ENCODE measurements at places on chromosomes 4 and X. TPM values are rescaled to one million over a fixed set of nuclear protein-coding genes. Genes with fewer than 3 reads are reported as not detected.

- peak; percentile 90 for DNase-seq
Measured at GRCh38 chr4:40149960-40150385, 46.9 kb upstream of the RHOH start.

DNA sequence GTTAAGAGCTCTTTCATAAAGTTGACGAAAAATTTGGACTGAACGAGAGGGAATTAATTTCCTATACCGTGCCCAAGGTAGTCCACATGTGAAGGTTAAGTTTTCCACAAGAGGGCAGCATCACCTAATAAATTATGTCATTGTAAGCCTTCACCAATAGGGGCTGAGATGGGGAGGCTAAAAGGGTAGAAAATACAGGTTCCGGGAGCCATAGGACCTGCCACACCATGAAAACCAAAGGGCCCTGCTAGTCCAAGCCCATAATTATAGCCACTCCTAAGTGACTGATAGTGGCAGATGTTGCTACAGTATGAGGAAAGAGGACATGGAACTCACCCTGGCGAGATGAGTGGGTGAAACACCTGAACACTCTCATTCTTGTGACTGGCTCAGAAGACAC lies 122.2 kb downstream of the SHROOM4 start:
- no peak for DNase-seq

- DNase-seq, result no peak
Measured at GRCh38 chr4:156169011-156169410, 215.3 kb upstream of the CTSO start.

DNA sequence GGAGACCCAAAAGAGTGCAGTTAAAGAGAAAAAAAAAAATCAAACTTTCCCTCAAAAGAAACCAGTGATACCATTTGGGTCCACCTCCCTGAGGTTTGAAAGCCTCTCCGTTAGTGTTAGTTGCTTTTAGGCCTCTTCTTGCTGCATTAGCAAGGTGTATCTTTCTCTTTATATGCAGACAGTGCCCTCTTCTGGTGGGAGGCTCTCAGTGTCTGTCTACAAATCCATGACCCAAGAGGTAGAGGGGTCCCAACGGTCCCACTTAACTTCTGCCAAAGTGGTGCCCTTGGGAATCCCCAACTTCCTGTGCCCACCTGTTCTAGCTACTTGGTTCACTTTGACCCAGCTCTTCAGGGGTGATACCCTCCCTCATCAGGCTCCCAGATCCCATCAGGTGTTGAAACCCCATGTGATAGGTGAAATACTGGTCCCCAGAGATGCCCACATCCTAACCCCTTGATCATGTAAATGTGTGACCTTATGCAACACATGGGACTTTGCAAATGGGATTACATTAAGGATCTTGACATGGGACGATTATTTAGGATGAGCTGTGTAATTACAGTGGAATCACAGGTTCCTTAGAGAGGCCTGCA lies 63.7 kb upstream of the CD99 start:
- DNase-seq, result peak; percentile 67

GRCh38 chr4:44660396-44660795 lies 9.0 kb upstream of the YIPF7 start:
- no peak for DNase-seq

DNA sequence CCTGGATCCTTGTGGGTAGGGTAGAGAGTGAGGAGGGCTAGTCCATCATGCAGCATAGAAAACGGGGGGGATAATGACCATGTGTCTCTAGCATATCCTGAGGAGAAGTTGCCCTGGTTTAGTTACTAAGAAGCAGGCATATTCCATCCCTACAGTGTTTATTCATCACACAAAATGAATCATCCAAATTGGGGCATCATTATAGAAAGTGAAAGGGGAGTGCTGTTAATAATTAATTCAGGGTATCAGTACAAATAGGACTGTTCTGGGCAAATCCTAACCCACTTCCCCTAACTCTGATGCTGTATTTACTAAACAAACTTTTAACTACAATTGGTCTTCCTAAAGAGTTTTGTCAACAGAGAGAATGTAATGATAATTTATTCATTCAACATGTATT lies 281.1 kb upstream of the ARX start:
- no peak for DNase-seq

GRCh38 chrX:34631479-34632220 lies 25.4 kb downstream of the TMEM47 start:
- DNase-seq, result no peak

DNA sequence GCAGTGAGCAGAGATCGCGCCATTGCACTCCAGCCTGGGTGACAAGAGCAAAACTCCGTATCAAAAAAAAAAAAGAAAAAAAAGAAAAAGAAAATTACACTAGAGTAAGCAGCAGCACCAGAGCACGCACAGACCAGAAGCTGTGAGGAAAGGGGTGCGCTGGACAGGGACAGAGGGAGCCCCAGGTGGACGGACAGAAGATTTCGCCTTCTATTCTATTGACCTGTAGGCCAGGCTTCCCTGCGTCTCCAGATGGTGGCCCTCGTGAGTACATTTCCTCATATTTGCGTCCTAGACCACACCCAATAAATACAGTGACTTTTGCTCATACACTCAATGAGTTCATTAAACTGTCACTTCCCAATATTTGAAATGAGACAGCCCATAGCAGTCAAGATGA lies 19.1 kb downstream of the MTNR1A start:
- DNase-seq, result no peak

DNA sequence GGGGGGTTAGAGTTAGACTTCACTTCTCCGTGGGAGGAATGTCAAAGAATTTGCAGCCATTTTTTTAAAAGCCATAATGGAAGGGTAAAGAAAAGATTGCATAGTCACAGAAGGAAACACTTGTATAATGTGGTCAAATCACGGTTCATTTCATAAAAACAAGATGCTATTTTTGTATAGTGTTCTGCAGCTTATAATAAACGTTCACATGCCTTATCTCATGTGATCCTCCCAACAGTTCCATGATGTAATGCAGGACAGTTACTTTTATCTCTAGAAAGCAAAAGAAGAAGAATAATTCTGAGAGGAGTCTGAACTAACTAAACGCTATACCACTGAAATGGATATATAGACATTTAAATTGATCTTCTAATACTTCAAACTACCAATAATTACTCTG lies 71.3 kb upstream of the CAMK2D start:
- no peak for DNase-seq

GRCh38 chrX:118346258-118347094 lies 570 bp downstream of the WDR44 start:
- peak; percentile 62 for DNase-seq

DNA sequence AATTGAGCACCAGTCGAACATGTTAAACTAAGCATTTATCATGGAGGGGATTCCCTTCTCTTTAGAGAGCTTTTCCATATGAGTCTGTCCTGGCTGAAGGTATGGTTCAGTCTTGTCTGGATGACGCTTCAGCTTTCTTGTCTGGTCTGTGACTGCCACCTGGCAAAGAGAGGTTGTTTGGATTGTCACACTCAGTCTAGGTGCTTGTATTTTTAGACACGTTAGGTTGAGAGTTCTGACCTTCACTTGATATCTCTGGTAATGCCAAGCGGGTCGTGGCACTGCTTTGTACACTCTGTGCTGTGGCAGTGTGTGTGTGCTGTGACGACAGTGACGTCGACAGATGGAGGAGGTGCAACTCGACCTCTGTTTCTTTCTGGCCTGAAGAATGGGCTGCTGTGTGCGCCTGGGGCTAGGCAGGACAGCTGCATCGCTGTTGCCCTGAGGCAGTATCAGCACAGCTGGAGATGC lies 12.6 kb downstream of the NOCT start:
- no peak for DNase-seq

DNA sequence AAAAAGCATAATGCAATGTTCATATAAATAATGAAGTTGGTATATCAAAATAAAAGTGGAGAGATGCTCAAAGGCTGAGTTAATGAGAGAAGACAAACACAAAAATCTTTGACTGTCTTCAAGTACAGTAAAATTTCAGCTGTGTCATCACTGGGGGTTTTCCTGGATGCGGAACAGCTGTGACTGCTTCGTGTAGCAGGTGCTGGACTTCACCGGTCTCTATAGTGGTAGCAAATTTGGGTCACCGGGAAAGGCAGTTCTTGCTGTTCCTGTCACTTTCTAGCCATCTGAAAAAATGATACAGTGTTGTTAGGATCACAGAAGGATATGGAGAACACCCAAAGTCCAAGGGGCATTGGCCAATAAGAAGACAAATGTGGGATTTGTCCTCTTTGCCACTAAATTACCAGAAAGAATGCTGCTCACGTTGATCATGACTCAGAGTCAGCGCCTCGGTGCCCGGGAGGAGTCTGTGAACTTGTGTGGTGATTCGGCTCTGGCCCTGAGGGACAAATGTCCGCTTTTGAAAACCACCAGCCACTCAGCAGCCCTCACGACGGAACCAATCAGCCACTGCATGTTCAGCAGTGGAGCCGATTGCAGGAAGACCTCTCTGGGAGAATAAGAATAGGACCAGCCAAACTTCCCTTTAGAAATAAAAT lies 230.1 kb upstream of the FAT1 start:
- no peak for DNase-seq

GRCh38 chrX:135737366-135738071 lies 24.1 kb downstream of the CT45A1 start:
- DNase-seq, result peak; percentile 24

- DNase-seq, result peak; percentile 8
Measured at GRCh38 chr4:57051095-57051494, 59.1 kb downstream of the IGFBP7 start.

GRCh38 chr4:95204873-95205272 lies 343.9 kb downstream of the UNC5C start:
- no peak for DNase-seq

DNA sequence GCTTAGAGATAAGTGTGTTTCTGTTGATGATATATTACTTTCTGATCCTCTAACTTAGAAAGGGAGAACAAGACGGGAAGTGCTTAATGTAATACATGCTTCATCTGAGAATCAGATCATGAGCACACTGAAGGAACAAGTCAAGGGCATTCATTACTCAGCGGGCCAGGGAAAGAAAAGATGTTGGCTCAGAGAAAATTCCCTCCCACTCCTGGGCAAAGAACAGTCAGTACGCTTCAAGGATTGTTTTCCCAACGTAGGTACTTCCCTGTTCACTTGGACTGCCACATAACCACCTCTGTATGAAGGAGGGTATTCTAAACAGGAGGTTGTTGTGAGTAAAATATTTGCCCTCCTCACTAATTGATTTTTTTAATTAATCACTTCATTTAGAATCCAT lies 374.5 kb upstream of the FMR1 start:
- no peak for DNase-seq

GRCh38 chr4:5956285-5957021 lies 61.8 kb downstream of the C4orf50 start:
- DNase-seq, result no peak

DNA sequence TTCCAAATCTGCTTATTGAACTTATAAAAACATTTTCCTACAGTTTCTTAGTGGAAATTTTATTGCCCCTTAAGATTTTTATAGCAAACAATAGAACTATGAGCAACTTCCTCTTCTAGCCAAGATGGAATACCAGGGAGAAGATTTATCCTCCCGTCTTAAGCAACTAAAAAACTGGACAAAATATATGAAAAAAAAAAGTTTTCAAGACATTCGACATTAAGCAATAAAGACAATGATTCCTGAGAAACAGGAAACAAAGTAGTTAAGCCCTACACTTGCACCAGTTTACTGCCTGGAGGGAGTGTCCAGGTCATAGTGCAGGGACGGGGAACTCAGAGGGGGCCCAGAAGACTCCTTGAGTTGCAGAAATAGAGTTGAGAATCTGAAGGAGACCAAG lies 516.1 kb upstream of the DIPK2B start:
- DNase-seq, result no peak

DNA sequence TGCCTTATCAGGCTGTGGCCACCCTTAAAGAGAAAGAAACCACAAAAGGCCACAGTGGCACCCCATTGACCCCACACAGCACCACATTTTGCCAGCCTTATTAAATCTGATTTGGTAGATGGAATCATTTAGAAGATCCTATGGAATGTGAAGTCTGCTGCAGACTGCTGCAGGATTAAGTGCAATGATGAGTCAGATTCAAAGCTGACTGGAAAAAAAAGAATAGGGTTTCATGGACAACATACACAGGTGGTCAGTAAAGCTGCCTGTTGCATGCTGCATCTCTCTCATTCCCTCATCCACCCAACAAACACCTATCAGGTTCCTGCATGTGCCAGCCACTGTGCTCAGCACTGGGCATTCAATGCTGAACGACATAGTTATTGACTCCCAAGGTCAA lies 56.6 kb downstream of the CHST7 start:
- no peak for DNase-seq

- DNase-seq, result no peak
Measured at GRCh38 chr4:153832720-153833287, 43.9 kb upstream of the SFRP2 start.

DNA sequence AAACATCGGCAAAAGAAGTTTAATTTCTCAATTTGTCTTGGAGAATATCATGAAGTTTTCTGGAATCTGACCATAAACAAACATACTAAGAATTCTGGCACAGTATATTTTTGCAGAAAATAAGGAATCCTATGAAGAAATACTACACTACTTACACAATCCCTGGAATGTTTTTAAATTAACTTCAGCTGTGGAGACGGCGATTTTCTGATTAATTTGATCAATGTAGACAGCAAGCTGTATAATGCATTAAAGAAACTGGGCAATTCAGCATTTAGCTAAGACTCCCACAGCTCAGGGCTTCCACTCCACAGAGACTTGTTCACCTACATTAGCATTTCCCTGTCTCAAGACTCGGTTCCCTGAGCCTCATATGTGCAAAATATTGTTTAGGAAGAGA lies 12.2 kb downstream of the EGFL6 start:
- DNase-seq, result no peak

GRCh38 chr4:160213366-160213765 lies 1110.5 kb downstream of the RAPGEF2 start:
- no peak for DNase-seq

GRCh38 chrX:23720117-23720677 lies 22.9 kb downstream of the ACOT9 start:
- DNase-seq, result no peak

DNA sequence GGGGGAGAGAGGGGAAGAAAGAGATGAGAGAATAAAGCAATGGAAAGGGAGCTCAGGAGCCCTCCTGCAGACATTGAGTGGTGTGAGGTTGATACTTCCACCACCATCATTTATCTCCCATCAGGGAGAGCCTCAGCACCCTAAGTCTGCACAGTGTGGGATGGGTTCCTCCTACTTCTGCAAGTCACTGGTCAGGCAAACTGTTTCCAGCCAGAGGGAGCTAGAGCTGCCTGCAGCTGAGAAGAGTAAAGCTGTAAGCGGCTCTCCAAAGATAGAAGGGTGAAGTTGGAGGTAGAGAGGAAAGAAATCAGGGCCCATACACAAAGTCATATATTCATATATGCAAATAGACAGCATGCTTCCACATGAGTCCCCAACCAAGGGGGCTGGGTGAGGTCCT lies 21.9 kb upstream of the ZNF81 start:
- DNase-seq, result no peak

DNA sequence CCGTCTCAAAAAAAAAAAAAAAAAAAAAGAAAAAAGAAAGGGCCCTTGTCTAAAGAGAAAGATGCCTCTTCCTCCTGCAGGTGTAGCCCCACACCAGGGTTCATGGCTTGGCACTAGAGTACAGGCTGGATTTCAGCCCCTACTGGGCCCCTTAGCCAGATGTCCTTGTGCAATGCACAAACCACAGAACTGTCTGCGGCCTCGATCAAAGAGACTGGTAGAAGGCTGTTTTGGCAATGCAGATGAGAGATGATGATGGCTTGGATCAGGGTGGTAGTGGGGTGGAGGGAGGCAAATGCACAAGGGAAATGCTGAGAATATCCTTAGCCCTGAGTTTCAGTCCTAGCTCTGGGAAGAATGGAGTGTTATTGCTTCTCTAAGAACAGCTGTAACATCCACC lies 26.5 kb upstream of the TSR2 start:
- DNase-seq, result peak; percentile 14

PDGFRA gene
- under 0.01 TPM for total RNA-seq

GPR82 gene
- total RNA-seq, result not detected

PLP1 gene
- total RNA-seq, result not detected

TMEM255A gene
- not detected for total RNA-seq

SMIM31 gene
- not detected for total RNA-seq

Data from hematopoietic multipotent progenitor cell (in vitro differentiated cells).